Upper lobe of right lung (tissue), 1 donor: ENCODE measurements at places on chromosomes 12 and 14. TPM values are rescaled to one million over a fixed set of nuclear protein-coding genes. Genes with fewer than 3 reads are reported as not detected.
A peak's percentile ranks its signal among the peaks of the same experiment; 100 is the strongest.

DNA sequence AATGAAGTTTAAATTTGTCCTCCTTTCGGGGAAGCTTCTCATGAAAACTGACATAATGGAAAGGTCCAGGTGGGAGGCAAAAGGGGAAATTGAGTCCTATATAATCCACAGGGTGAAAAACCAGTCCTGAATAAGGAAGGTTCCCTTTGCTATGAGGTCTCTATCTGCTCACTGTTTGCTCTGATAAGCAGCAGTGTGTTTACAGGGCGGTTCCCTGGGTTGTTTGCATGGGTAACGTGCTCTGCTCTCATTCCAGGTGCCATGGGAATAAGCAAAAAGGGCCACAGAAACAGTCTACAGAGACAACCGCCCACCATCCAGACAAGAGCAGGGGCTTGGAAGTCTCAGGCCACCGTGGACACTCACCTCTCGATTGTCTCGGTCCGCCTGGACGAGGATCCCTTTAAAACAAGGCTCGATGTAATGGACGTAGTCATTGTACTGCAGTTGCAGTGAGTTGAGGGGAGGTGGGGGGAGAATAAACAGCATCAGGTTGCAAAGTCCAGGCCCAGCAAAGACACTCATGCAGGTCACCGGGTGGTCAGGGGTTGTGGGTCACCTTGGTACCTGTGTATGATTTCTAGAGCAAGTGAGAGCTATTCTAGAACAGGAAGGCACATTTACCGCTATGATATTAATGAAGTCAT lies 32.7 kb downstream of the CACNA2D4 start:
- no peak overlapping the region for H3K4me3 ChIP-seq
- H3K4me1 ChIP-seq: no peaks in the 10 kb centered on the region
- no peak overlapping the region for H3K27ac ChIP-seq
- no peaks in the 10 kb centered on the region for H3K36me3 ChIP-seq
- DNase-seq: no peak

GRCh38 chr12:4849115-4849541 lies 60.6 kb upstream of the KCNA1 start:
- no peak overlapping the region for H3K4me3 ChIP-seq
- no peaks in the 10 kb centered on the region for H3K36me3 ChIP-seq
- H3K27ac ChIP-seq: no peak overlapping the region
- H3K27me3 ChIP-seq: no peaks in the 10 kb centered on the region
- no peak for DNase-seq

- no peak overlapping the region for H3K4me3 ChIP-seq
- no peaks in the 10 kb centered on the region for H3K4me1 ChIP-seq
- no peak for DNase-seq
Observed at GRCh38 chr14:49857427-49858003, 4.9 kb upstream of the NEMF start.

DNA sequence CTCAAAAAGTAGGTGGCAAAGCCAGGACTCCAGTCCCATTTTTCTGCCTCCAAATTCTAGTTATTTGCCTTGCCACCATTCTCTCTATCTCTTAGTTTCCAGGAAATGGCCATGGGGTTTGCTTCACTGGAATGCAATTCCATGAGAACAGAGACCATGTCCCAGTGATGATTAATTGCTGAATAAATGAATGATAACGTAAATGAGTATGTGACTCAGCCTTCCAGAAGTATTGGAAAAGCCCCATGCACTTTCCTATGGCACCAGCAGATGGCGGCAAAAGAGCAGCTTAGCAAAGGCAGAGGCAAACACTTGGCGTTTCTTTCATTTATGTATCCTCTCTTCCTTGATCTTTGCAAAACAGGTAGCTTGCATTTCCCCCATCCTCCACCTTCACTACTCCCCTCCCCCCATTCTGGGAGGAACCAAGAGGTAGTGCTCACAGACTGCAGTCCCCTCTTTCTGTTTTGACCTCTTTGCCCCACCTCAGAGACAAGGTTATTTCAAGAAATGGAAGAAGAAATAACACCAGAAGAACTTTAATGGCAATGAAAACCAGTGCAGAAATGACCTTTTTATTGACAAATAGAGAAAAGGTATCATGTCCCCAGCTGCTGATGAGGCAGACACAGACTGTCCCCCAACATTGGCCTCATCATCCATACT lies 21.3 kb downstream of the TBX3 start:
- H3K4me3 ChIP-seq: no peak overlapping the region
- DNase-seq: peak; percentile 79
- no peaks in the 10 kb centered on the region for H3K36me3 ChIP-seq

- no peak for DNase-seq
- no peaks in the 10 kb centered on the region for H3K36me3 ChIP-seq
- H3K27me3 ChIP-seq: no peaks in the 10 kb centered on the region
Observed at GRCh38 chr12:65628061-65628460, 196.2 kb upstream of the HMGA2 start.

- H3K4me3 ChIP-seq: no peak overlapping the region
- no peaks in the 10 kb centered on the region for H3K36me3 ChIP-seq
- no peaks in the 10 kb centered on the region for H3K4me1 ChIP-seq
Observed at GRCh38 chr14:100165376-100165775, 5.9 kb upstream of the DEGS2 start.

ALDH2 gene
- total RNA-seq: 329 TPM
